ENCODE measurements at places on chromosomes 16 and 17.

DNA sequence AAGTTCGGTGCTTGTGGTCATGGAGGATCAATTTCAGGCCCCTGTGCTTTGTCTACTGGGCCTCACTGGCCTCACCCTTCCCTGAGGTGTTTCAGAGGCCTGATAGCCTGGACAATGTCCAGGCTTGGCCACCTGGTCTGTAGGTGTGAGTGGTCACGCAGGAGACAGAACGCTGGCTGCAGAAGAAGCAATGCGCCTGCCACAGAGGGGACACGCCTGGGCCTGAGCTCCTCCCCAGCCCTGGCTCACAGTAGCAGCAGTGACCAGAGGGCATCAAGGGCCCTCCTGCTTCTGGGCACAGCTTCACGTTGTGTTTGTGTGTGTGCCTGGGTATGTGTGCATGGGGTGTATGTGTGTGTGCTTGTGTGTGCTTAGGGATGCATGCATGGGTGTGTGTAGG, 1.9 kb upstream of the PITPNM3 start:
- DNase-seq, result no peak

DNA sequence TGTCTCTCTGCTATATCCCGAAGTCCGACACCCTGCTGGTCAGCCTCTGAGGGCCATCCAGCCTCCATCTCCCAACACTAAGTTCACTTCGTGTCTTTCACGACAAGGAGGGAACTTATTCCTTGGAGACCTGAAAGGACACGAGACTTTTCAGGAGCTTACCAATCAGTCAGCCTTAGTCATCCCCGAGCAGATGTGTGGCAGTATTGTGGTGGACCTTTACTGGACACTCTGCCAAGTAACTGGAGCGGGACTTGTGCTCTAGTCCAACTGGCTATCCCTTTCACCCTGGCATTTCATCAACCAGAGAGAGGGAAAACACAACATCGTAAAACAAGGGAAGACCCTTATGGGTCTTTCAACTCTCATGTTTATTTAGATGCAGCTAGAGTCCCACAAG, 87.1 kb downstream of the EMP2 start:
- DNase-seq, result no peak

DNA sequence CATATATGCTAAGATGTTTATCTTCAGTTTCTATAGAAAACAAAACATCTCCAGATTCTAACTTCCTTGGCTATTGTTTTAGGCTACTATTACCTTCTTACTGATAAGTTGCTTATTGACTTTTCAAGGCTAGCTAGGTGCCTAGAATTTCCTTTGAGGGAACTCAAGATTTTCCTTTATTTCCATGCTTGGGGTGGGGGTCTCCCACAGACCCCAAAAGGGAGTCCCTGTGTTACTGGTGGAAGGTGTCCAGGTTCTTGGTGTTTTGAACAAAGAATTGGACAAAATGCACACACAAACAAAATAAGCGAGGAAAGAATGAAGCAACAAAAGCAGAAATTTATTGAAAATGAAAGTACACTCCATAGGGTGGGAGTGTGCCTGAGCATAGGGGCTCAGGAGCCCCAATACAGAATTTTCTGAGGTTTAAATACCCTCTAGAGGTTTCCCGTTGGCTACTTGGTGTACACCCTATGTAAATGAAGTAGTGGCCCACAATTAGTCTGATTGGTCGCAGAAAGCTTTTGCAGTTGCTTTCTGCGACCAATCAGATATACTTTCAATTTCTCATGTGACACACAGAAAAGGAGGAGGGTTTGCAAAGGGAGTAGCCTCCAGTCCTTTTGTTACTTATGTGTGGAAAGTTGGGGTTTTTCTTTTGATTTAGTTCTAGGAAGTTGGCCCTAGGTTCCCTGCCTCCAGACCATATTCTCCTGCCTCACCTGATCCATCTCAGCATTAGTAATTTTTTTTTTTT, 67.5 kb downstream of the MARF1 start:
- no peak for DNase-seq

DNA sequence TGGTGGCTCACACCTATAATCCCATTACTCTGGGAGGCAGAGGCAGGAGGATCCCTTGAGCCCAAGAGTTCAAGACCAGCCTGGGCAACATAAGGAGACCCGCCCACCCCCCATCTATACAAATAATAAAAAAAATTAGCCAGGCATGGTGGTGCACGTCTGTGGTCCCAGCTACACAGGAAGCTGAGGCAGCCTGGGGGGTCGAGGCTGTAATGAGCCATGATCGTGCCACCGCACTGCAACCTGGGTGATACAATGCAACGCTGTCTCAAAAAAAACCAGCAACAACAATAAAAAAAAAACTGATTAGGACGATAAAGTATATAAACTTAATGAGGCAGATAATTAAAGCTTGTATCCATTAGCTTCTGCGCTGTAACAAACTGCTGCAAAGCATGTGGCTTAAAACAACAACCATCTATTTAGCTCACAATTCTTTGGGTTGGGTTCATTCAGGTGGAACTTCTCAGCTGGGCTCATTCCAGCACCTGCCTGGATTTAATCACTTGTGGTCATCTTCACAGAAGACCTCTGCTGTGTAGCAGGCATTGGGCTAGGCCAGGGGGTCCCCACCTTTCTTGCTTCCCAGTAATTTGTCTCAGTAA, 45.8 kb downstream of the LCMT1 start:
- no peak for DNase-seq

DNA sequence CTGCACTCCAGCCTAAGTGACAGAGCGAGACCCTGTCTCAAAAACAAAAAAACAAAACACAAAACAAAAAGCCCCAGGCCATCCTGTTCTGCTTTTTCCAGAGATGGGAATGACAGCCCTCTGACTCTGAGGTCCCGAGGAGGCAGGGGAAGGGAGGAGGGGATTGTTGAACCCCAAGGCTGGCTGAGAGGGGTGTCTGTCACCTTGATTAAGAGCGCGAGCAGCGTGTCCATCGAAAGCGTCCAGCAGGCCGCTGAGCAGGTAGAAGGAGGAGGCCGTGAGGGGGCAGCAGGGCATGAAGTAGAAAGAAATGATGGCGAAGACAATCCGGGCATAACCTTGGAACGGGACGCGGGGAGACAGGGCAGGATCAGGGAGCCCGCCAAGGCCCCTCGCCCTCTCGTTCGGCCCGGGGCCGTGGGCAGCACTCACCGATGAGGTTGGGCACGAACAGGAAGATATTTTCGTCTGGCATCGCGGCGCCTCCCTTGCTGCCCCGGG, 593 bp downstream of the CDIPT start:
- DNase-seq, result no peak

- no peak for DNase-seq
Observed at GRCh38 chr17:81867170-81867990, 3.8 kb downstream of the ARHGDIA start.

GRCh38 chr16:84768061-84768807, 51.6 kb upstream of the CRISPLD2 start:
- no peak for DNase-seq

DNA sequence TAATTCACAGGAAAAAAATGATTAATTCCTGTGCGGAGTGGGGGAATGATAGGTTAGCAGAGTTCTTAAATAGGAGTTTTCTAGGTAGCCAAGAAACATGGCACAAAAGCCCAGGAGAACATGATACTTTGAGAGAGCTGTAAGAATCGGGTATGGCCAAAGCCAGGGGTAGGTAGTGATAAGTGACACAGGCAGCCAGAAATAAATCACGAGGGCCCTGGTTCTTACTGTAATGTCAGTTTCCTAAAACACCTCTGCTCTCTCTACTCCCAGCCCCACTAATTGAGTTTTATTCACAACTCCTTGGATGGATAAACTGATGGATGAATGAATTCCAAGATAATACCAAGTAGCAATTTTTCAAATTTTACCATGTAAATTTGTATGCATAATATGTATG, 54.1 kb downstream of the VAT1L start:
- DNase-seq, result no peak
